Activated naive CD4-positive, alpha-beta T cell treated with anti-CD3 and anti-CD28 coated beads, Interleukin-2, amount 50 U/mL, for 72 hours (primary cell): ENCODE measurements at places on chromosomes 1 and 21. TPM values are rescaled to one million over a fixed set of nuclear protein-coding genes. Genes with fewer than 3 reads are reported as not detected.

DNA sequence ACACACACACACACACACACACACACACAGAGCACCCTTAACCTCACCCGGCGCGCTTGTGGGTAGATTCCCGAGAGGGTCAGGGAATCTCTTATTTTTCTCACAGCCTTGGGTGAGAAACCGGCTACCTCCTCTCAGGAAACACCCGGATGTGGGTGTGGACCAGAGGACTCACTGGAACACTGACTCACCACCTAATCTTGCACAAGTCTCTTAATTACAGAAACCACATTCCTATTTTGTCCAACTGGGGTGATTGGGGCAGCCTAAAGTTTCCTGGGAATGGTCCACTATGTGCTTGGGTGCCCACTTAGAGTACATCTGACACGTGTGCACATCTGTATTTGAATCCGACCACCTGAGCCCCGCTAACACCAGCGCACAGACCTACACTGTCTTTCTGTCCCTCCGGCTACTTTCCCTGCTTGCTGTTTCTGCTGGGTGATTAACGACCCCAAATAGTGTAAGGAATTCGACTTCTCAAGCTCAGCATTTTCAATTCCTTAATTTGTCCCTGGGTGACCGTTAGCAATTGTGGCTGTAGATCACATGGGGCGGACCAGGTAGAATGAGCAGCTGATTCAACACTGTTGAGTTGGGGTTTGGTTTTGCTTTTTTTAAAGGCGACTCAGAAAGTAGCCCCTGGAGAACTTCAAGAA, 14.0 kb upstream of the TBX15 start:
- DNase-seq = no peak

- no peak for DNase-seq
Measured at GRCh38 chr1:177170756-177171535, at the start of gene BRINP2. BRINP2 (plus strand) TSS chr1:177170958; CDS start chr1:177229877, 58,919 bp downstream.

- DNase-seq = no peak
Measured at GRCh38 chr1:218584418-218585155, 239.5 kb downstream of the TGFB2 start.

DNA sequence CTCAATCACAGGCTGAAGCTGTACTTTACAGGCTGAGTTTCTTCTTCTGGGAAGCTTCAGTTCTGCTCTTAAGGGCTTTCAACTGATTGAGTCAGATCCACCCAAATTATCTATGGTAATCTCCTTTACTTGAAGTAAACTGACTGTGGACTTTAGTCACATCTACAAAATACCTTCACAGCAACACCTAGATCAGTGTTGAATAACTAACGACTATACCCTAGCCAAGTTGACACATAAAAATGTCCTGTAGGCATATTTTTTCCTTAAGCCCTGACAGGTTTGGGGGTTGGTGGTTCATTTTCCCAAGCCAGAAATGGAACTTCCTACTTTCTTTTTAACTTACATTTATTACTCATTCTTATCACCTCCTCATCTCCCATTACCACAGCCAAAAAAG, 42.9 kb upstream of the PRKACB start:
- no peak for DNase-seq

The CDK18 gene
- total RNA-seq = 5.9 TPM

The ZYG11A gene
- total RNA-seq = 0.27 TPM

The METTL18 gene
- 8.8 TPM for total RNA-seq

The FLG2 gene
- not detected for total RNA-seq
